ENCODE measurements at places on chromosomes 12 and 14.

DNA sequence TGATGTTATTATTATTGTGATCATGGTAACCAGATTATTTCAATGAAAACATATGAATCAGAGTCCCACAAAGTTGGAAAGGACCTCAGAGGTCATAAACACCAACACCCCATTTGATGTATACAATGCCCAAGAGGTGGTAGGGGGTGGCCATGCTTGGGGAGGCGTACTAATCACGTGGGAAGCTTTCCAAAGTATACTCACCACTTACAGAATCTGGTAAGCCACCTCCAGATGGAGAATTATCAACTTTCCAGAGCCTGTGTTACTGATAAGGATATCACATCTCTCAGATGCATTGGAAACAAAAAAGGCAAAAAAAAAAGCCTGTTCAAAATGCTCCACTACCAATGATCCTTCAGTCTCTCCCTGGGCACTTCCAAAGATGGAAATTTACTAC lies 8.4 kb downstream of the DAD1 start:
- no peak for DNase-seq

GRCh38 chr12:120903412-120904196 lies 554 bp downstream of the SPPL3 start:
- peak; percentile 18 for DNase-seq

DNA sequence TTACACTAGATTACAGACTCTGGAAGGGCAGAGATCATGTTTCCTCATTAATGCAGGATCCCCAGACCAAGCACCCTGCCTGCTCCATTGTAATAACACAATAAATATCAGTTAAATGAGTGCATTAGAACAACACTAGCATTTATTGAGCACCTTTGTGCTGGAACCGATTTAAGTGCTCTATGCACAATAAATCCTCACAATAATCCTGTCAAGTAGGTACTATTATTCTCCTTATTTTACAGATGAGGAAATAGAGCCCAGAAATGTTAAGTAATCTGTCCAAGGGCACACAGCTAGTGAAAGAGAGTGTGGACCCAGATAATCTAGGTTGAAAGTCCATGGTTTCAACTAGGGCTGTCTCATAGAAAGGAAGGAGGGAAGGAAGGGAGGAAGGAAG lies 69.8 kb downstream of the MAP1LC3B2 start:
- no peak for DNase-seq

DNA sequence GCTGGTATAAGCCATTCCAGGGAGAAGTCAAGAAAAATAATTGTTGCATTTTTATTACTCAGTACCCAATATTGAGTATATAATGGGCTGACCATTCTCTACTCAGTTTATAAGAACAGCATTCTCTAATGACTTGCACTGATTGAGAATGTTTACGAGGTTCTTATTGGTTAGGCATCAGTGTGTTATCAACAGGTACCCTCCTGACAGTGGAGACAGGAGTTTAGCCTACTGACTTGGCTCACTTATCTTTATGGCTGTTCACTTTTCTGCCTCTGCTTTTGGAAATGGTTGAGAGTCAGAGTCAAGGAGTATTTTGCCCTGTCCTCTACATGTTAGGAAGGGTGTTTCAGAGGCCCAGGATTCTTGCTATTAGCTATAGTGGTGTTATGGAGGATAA lies 228.0 kb upstream of the RGS6 start:
- DNase-seq: no peak

GRCh38 chr12:2083008-2083407 lies 30.2 kb downstream of the CACNA1C start:
- DNase-seq: no peak

- DNase-seq: no peak
Observed at GRCh38 chr12:122159882-122160281, 14.1 kb downstream of the IL31 start.

- DNase-seq: no peak
Observed at GRCh38 chr12:59070322-59070933, 150.1 kb upstream of the LRIG3 start.

- no peak for DNase-seq
Observed at GRCh38 chr12:85188619-85189018, 91.4 kb upstream of the ALX1 start.

- DNase-seq: no peak
Observed at GRCh38 chr12:32016680-32017482, 57.7 kb downstream of the RESF1 start.

DNA sequence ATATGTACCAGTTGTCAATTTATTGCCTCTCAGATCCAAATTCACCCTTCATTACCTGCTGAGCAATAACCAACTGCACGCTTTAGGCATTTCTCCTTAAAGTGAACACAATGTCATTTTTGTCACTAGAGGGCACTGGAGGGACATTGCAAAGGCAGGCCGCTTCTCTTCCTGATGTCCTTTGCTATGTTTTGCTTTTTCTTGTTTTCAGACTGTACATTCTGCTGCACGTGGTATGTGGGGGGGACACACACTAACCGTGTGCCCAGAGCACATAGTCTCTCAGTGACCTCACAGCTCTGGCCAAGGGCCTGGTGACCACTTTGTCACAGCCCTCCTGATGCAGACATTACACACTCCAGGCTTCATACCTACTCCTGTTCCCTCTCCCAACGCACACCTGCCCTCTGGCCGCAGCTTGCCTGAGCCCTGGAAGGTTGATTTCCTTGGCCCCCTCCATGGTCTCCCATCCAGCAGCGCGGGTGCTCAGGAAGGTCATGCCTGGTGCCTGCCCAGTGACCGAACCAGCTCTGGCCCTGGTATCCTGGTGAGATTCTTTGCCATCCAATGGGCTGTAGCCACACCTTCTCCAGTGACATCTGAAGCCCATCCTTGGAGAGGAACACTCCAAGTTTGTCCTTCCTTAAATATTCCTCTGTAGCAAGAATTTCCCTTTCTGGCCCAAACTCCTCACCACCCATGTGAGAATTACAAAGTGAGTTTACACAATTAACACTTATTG lies 39.9 kb downstream of the MYO1H start:
- DNase-seq: no peak

DNA sequence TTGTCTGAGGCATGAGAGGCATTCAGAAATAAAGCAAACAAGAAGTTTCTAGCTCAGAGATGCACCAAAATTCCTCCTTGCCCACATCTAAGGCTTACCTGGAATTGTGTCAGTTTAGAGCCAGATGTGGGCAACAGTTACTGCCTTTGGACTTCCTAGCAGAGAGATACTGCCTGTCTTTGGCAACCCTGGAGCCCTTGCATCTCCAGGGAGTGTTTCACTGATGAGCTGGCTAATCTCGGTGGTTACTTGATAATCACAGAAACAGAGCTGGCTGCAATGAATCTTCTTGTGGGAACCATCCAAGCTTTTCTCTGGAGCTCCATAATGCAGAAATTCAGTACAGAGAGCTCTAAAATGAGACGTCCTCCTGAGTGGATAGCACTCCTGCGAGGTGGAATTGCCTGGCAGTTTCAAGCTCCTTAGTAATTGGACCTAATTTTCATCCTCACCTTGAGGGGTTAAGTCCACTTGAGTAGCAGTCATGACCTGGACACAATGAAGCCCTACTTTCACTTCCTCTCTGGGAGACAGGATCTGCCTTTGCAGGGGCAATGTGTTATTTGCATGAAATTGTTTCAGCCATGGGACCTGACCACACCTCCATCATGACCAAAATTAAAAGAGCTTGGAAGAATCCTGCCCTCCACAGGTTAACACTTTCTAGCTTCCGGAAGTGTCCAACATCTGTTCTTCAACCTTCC lies 108.8 kb upstream of the ARHGAP5 start:
- no peak for DNase-seq

- DNase-seq: no peak
Observed at GRCh38 chr14:64298773-64299172, 4.6 kb upstream of the ESR2 start.

DNA sequence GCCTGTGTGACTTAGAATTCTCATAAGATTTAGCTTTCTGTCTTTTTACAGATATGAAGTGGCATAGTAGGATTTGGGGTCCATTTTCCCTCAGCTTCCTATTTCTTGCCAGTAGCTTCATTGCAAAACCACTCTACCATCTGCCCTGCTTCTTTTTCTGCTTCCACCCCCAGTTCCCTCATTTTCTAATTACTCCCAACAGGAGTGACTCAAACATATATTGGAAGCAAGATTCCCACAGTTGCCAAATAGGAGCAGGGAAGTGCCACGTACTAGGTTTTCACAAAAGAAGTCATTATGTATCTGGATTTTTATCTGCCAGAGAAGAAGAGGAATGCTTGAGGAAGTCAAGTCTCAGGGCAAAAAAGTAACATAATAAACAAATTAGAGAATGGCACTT lies 64.1 kb downstream of the ANO4 start:
- no peak for DNase-seq

DNA sequence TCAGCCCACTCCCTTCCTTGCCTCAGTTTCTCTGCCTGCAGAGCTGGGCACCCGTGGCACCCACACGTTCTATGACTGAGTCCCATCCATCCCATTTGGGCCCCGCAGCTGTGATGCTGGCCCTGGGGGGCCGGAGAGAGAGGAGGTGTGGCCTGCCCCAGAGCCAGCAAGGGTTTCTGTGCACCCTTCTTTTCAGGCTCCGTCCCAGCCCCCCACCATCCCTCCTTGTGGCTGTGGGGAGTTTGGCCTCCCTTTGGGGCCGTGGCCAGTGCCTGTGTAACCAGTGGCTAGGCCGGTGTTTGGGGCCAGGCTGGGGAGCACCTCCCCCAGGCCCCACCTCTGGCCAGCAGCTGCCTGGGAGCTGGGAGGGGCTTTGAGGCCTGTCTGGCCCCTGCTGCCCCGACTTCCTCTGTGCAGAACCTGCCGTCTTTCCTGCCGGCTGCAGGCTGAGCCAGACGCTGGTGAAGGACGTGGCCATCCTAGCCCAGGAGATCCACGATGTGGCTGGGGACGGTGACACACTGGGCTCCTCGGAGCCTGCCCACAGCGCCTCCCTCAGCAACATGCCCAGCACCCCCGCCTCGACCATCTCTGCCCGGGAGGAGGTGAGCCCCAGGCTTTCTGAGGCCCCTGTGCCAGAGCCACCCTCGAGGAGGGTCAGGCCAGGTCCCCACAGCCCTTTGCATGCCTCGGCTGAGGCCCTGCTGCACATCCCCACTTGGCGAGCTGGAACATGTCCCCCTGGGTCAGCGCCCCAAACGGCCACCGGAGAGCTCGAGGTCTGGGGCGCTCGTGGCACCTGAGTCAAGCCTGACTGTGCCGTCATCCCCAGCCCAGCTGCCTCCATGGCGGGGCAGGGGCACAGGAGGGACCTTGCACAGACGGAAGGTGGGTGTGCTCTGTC lies 27.7 kb downstream of the CEP170B start:
- no peak for DNase-seq

GRCh38 chr14:68779761-68780323 lies 13.0 kb downstream of the ZFP36L1 start:
- no peak for DNase-seq

GRCh38 chr14:104103446-104104075 lies 18.1 kb downstream of the ASPG start:
- no peak for DNase-seq

GRCh38 chr12:49230805-49231194 lies 34.1 kb upstream of the TUBA1C start:
- no peak for DNase-seq

GRCh38 chr12:68932128-68932960 lies 627 bp downstream of the CPM start:
- no peak for DNase-seq

- DNase-seq: no peak
Observed at GRCh38 chr12:68267892-68268396, 14.5 kb upstream of the IL22 start.

GRCh38 chr14:56055511-56055910 lies 62.7 kb upstream of the PELI2 start:
- no peak for DNase-seq

GRCh38 chr12:121209624-121210572 lies at the start of gene P2RX4:
Gene P2RX4, plus strand, starts transcription at chr12:121210129. Its CDS starts 36 bp downstream, at chr12:121210165.
- peak; percentile 92 for DNase-seq
